Stimulated activated CD8-positive, alpha-beta memory T cell treated with anti-CD3 and anti-CD28 coated beads, Interleukin-7, amount 100 ng/mL, for 1 hour (primary cell): ENCODE measurements at places on chromosomes 2 and 18.

DNA sequence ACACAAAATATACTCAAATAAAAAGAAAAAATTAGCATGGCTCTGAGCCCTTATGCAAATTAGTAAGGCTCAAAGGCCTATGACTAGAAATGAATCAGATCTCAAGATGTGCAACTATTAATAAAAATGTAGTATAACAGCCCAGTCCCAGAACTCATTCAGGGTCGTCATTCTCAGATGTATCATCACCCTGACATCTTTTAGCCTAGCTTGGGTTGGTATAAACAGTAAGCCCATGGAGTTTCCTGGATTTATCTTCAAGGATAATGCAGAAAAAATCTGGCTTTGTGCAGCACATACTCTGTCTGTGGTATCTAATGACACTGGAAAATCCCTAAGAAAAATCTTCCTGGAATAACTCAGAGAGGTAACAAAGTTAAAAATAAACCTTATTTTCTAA lies 239.3 kb downstream of the ZNF385B start:
- DNase-seq: no peak

DNA sequence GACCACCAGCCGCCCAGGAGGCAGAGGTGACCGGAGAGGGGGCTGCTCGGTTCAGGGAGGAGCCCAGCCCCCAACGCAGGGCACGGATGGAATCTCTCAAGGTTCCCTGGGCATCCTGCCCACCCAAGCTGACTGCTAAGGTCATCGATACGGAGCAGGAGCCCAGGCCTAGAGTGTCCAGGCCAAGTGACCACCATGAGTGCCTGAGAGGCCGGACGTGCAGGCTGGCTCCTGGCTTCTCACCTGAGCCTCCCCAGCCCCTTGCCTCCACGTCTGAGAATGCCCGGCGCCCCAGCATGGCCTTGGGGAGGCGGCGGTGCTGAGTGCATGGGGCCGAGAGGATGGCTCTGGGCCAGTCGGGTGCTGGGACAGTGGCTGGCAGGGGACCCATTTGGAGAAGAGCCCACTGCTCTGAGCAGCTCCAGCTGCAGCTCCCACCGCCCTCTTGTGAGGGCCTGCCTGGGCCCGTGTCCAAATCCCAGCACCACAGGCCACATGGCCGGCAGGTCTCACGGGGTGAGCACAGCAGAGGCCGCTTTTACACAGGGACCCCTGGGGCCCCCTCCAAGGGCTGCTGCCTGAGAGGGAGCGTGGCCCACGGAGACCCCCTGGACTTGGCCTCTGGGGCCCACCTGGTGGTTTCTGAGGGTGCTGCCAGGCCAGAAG lies 102.8 kb upstream of the CTDP1 start:
- no peak for DNase-seq

DNA sequence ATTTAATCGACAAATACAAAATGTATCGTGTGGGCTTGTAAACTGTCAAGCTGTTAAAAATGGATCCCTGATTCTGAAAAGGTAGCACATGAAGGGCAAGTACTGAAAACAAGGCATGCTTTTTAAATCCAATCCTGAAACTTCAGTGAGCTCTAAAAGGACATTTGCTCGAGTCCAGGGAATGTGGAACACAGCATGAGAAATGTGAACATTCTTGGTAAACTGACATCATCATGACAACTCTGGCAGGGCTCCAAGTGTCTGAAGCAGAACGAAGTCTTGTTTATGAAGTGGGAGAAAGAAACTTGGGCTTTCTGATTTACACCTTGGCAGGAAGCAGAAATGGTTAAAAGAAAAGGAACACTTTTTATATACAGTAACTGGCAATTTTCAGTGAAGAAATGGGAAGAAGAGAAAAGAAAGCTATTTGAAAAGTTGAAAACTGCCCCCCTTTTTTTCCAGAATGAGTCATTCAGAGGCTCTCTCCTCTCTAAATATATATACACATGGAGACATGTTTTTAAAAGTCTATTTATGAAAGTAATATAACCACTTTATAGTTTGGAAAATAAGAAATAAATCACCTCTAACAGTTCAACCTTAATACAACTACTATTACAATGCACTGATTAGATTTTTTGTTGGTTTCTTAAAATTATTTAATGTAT lies 120.8 kb downstream of the GAREM1 start:
- DNase-seq: no peak

- no peak for DNase-seq
These were observed 265.4 kb downstream of the AFF3 start for GRCh38 chr2:99876956-99877355.

DNA sequence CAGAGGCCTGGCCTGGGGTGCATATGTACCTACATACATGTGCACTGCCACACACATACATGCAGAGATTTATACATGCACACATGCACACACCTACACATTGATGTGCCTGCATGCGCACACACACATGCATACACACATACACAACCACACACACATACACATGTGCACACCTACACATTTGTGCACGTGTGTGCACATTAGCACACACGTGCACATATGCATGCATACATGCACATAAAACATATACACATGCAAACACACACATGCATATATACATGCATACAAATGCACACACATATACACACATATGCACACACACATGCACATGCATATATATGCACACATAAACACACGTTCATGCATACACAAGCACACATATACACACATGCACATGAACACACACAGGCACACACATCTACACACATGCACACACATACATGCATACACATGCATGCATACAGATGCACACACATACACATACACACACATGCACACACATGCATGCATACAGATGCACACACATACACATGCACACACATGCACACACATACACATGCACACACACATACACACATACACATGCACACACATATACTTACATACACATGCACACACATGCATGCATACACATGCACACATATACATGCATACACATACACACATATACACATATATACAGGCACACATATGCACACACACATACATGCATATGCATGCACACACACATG lies 23.6 kb upstream of the OTOS start:
- DNase-seq: no peak
